ENCODE measurements at places on chromosomes 6 and 20.

- peak; percentile 37 for DNase-seq
Measured at GRCh38 chr6:99151634-99152346, 197.7 kb downstream of the FAXC start.

- DNase-seq, result no peak
Measured at GRCh38 chr6:32843331-32843978, 392 bp downstream of the PSMB8 start.

DNA sequence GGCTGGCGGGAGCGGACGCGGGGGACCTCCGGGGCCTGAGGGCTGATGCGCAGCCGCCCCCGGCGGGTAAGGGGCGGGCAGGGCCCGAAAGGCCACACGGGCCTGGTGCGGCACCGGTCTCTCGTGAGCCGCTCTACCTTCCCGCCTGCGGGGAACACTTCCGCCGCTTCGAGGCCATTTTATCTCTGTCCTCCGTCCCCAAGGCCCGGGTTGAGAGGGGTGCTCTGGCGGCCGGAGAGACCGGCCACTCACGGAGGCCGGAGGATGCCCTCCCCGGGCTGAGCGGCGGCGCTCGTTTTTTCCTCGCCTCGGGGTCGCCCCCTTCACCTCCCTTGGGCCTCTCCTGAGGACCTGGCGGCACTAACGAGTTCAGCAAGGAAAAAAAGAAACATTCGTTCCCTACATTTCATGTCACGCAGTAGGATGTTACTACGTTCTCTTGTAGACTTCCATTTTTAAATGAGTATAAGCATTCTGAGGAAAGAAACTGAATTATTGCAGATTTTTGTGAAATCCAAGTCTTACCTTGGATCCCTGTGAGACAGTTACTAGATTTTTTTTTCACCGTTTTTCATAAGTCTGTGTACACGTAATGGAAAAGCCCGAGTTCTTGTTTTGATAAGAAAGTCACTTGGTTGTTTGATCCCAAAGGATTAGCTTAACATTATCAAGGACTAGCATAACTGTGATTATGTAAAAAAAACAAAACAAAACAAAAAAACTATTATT lies 575 bp downstream of the WTAP start:
- DNase-seq, result no peak

- no peak for DNase-seq
Measured at GRCh38 chr6:132147530-132148011, 196.4 kb upstream of the CCN2 start.

- DNase-seq, result no peak
Measured at GRCh38 chr20:14707865-14708596, 370.6 kb upstream of the FLRT3 start.

DNA sequence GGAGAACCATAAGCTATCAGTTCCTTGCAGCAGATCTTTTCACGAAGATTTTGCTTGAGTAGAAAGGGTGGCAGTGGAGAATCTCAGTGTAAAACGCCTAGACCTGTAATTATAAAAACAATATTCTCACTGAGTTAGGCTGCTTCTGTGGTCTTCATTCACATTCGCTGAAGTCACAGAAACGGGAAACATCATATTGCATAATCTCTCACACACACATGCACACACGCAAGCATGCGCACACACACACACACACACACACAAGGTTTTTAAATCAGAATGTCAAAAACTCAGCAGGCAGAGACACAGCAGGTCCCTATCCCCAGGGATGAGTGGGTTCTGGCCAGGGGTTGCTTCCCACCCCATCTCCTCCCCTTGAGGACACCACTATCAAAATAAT lies 175.5 kb downstream of the ATXN1 start:
- DNase-seq, result no peak

DNA sequence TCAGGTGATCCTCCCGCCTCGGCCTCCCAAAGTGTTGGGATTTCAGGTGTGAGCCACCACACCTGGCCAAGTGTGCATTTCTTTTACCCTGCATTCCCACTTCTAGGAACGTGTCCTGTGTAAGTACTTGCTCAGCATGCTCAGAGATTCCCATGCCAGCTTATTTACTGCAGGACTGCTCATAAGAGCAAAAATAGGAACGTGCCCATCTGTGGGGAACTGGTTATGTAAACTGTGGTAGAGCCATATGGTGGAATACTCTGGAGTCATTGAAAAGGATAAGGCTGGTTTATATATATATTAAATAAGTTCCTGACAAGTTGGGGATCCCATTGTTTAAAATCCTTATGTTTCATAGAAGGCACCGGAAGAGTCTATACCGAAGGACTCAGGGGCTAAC lies 38.2 kb upstream of the FANCE start:
- no peak for DNase-seq

- DNase-seq, result no peak
Measured at GRCh38 chr6:21504790-21505189, 88.8 kb upstream of the SOX4 start.

GRCh38 chr6:1057490-1058135 lies 254.3 kb upstream of the FOXQ1 start:
- DNase-seq, result no peak

DNA sequence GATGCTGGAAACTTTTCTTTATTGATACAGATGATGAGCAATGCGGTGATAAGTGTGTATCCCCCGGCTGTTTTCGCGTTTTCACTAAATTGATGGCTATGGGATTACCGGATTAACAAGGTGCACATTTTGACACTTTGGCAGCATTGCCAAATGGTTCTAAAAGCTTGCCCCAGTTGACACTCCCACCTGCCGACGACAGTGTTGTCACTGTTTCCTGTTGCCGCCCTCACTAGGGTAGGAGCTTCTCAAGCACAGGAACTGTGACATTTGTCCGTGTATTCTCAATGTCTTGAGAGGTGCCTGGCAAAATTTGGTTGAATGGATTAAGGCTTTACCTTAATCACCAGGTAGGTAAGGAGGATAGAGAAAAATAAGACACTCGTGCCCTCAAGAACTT lies 9.8 kb upstream of the MAPK13 start:
- DNase-seq, result no peak

- no peak for DNase-seq
Measured at GRCh38 chr20:46779831-46780230, 70.4 kb downstream of the SLC2A10 start.

- no peak for DNase-seq
Measured at GRCh38 chr6:145761584-145761983, 26.3 kb upstream of the EPM2A start.

DNA sequence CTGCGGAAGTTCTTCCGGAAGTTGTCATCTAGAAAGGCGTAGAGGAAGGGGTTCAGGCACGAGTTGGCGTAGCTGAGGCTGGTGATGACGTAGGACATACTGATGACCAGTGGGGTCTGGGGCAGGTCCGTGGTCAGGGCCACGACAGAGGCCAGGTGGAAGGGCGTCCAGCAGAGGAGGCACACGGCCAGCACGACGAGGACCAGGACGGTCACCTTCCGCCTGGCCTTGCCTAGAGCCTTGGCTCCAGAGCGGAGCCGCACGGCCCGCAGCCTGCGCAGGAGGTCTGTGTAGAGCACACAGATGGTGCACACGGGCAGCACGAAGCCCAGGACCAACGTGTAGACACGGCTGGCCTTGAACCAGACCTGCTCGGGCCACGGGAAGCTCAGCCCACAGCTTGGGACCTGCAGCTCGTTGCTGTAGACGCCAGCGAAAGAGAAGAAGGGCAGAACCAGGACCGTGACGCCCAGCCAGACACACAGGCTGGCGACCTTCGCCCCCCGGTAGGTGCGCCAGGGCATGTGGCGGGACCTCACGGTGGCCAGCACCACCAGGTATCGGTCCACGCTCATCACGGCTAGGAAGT lies 1.4 kb downstream of the NPBWR2 start:
- no peak for DNase-seq

- DNase-seq, result no peak
Measured at GRCh38 chr6:12751694-12752325, 35.2 kb downstream of the PHACTR1 start.

DNA sequence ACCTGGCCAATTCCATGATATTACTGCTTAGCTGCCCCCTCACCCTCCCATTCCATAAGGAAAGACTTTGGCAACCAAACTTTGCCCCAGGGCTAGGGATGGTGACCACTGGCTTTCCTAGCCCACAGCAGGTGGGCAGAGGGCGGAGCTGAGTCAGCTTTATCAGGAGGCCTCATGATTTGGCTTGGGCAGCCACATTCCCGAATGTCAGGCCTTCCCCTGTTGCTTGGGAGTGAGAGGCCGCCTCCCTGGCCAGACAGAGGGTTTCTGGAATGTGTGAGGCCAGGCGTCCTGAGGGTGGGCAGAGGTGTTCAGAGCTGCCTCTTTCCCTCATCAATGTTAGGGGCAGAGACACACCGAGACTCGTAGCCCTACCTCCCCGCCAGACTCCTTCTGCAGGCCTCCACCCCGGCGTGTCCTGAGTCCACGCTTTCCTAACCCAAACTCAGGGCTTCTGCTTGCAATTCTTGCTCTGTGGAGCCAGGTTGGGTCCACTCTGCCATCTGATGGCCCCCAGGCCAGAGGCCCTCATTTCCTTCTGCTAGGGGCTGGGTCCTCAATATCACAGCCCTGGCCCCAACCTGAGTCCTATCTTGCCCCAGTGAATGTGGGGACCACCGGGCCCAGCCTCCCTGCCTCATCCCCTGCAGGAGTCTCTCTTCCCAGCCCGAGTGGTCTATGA lies 19.3 kb downstream of the UQCC2 start:
- DNase-seq, result no peak

DNA sequence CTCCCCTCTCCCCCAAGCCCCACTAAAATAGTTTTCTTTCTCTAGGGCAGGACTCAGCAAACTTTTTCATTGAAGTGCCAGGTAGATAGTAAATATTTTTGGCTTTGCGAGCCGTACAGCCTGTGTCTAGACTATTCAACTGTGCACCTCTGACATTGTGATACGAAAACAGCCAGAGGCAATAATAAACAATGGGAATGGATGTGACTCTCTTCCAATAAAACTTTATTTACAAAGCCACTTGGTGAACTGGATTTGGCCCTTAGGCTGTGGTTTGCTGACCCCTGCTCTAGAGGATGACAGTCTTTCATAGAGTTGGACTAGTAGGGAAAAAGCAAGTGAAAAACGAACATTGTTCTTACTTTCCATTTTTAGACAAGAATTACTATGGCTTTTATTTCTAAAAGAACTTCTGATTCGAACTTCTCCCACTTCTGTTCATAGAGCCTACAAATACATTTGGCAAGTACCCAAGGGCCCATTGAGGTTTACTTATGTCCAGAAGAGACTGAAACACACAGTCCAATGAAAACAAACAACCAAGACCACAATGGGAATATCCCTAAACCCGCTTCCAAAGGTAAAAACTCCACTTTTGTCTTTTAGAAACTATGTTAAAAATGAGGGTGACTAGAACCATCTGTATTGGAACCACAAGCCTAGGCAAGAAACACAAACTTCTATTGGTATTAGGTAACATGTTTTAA lies 46.4 kb upstream of the CDKAL1 start:
- DNase-seq, result no peak

DNA sequence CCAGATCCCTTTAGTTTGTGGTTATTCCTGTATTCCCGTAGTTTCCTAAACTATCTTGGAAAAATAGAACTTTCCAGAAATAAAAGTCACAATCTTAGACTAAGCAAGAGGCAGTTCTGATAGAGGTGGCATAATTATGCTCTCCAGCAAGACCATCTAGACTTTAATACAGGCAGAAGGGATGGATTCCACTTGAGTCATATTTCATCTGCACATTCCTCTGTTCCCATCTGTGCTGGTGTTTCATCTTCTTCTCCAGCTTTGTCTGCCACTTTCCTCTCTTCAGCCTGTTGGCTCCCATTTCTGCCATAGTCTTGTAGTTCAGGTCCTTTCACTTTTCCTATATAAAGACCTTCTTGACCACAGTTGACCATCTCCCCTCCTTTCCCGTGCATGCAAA lies 102.9 kb downstream of the SOBP start:
- DNase-seq, result no peak

DNA sequence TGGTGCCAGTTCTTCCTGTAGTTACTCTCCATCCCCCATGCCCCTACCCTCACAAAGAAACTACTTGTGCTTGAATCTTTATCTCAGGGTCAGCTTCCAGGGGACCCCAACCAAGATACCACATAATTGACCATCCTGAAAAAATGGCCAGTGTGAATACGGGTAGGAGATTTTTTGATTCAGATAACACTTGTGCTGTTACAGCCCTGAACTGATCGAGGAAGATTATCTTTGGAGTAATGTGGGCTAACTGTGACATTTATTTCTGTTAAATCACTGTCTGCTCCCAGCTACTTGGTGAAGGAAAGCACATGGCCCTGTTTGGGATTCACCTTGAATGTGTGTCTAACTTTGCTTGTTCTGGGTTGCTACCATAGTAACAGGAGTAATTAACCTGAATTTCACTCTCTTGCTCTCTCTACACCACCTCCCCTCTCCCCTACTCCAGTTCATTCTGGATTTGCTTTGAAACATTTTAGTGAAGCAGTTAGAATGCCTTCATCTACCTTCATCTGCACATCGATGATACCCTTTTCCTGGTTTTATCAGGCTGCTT lies 219.6 kb upstream of the CHD6 start:
- no peak for DNase-seq

GRCh38 chr6:8102122-8102958 lies at the start of gene EEF1E1:
EEF1E1 (minus strand) TSS chr6:8102548; CDS start chr6:8102521, 27 bp downstream.
- peak; percentile 92 for DNase-seq

DNA sequence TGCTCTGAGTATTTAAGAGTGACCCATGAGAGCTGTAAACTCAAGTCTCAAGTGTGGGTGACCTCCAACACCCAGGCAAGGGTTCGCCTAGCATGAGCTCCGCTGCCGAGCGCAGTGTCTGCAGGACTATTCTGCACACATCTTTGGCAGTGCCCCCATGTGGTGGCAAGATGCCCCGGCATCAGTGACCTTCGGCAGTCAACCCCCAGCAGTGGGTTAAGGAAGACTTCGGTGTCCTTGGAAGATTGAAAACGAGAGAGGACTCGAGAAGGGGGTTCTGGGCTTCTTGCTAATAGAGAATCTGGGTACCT lies 43.1 kb downstream of the RBM38 start:
- DNase-seq, result no peak

- DNase-seq, result no peak
Measured at GRCh38 chr20:41782255-41782654, 164.1 kb upstream of the CHD6 start.

GRCh38 chr6:167469672-167470071 lies 144.8 kb downstream of the TTLL2 start:
- DNase-seq, result no peak

GRCh38 chr20:17898548-17898994 lies 70.0 kb downstream of the SNX5 start:
- peak; percentile 56 for DNase-seq

- no peak for DNase-seq
Measured at GRCh38 chr6:45272626-45273025, 55.5 kb upstream of the RUNX2 start.

DNA sequence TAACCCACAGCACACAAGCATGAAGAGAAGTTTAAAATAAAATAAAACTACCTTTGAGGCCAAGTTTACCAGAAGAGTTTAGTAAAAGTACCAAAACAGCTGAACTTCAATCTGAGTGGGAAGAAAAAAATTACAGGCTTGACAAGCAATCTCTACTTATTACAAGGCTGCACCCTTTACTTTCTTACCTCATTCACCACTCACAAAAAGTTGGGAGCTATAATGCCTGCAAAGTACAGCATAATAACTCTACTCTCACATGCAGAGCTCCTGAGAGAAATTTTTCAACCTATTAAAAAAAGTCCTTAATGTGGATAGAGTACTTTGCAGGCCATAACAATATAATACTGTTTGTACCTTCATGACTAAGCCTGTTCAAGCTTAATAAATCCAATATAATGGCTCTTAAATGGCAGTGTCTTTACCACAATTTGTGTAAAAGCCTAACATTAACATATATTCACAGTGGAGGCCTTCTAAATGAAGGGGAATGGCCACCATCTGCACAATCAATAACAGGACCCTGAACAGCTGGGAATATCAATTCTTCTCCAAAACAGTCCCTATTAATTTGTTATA lies 103.1 kb downstream of the DST start:
- DNase-seq, result no peak
